Spinal cord (tissue), 10 donors: ENCODE measurements at places on chromosomes 2 and 18.

GRCh38 chr2:231015478-231015877, 19.6 kb downstream of the SPATA3 start:
- peak; percentile 65 for DNase-seq

DNA sequence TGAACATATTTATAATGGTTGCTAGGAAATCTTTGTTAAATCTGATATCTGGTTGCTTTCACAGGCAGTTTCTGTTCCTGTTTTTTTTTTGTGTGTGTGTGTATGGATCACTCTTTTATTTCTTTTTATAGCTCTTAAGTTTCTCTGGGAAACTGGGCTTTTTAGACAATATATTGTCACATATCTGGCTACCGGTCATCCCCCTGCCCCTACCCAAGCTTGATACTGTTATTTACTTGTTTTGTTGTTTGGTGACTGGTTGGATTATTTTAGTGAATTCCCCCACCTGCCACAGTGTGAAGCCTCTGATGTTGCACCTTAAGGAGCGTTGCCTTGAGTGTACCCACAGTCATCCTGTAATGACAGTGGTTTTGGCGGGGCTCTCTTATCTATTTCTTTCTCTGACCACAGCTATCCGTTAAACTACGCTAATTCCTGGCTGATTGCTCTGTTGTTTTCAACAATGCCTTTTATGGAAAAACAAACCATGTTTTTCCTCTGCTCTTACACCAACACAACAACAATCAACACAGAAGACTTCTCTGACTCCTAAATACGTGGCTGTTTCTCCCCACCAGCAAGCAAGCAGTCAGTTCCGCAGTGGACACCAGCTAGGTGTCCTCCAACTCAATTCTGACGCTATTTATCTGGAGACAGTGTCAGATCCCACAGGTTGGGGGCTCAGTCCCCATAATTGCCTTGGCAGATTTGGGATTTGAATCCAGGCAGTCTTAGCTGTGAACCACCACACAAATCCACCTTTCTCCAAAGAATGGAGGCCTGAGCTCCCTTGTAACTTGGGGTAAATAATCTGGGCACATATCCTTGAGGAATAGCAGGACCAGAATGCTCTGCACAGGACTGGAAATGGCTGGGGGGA, 10.9 kb downstream of the GNLY start:
- no peak for DNase-seq

DNA sequence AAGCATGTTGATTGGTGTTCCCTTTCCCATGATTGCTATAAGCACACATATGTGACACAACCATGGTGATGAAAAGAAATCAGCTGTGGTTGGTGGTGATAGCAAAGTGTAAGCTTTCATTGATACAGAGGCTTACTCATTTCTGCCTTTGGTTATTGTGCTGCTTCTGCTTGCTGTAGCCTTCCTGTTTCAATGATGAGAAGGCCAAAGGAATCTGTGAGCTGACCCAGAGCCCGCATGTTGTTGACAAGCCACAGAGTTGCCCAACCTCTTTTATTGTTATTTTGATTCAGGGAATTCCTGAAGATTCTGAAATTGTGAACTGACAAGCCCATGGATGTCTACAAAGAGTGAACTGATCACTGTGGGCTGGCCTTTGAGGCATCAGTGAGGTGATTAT, 164.4 kb downstream of the TMEFF2 start:
- DNase-seq: no peak

DNA sequence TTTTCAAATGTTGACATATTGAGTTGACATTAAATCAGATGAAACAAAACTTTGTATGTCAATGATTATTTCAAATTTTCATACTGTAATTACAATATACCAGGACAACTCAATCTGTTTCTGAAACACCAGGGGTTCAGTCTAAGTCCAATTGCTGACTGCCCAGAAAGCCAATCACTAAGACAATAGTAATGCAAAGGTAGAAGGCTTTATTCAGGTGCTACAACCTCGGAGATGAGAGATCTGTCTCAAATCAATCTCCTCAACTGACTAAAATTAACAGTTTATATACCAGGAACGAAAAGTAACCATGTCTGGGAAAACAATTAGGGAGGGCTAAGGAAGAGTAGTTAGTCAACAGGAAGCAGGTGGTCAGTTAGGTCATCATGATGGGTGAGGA, 1400.4 kb downstream of the SUCLG1 start:
- DNase-seq: no peak

DNA sequence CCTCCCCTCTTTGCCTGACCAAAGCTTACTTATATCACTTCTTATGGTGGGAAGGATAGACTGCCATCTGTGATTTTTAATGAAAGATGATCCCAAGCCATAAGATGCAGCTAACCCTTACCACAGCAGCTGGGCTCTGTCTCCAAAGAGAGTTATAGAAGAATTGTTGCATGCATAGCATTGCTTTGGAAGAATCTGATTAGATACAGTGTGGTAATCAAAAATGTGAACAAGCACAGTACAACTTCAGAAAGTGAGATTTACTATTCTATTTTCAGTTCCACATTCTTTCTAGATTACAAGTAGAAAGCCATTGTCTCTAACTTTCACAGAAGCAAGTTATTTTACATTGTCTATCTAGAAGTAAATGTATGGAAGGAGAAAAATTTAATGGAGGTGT, 129.0 kb upstream of the ACVR2A start:
- DNase-seq: no peak

- DNase-seq: no peak
Measured at GRCh38 chr18:74429096-74429495, 28.0 kb downstream of the DIPK1C start.

GRCh38 chr2:26458365-26459042, 19.4 kb downstream of the OTOF start:
- no peak for DNase-seq

DNA sequence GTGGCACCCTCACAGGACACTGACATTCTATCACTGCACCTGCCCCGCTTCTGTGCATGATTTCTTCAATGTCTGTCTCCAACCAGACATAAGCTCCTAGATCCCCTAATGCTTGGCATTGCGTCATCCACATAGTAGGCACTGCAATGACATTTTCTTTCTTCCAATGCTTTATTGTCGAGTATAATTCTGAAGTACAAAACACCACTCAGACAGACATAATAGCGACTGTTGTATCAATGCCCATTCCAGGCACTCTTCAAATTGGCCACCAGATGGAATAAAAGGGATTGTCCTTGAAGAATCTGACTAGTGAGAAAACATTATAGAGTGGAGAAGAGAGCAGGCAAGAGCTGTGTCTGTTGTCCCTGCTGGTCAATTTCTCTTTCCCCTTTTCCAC, 89.0 kb downstream of the LPIN1 start:
- no peak for DNase-seq

DNA sequence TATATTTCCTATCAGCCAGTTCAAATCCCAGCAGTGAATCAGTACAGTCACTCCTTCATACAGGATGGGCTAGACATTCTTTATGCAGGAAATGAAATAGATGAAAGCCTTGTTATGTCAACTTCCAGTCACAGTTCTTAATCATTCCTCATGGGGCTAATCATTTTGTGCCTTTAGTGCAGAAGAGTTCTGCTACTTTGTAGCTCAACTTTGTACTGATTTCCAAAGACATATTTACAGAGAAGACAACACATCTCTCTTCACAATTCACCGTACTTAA, 593.9 kb upstream of the NETO1 start:
- DNase-seq: no peak

GRCh38 chr18:67265464-67266245, 250.9 kb downstream of the DSEL start:
- DNase-seq: no peak

DNA sequence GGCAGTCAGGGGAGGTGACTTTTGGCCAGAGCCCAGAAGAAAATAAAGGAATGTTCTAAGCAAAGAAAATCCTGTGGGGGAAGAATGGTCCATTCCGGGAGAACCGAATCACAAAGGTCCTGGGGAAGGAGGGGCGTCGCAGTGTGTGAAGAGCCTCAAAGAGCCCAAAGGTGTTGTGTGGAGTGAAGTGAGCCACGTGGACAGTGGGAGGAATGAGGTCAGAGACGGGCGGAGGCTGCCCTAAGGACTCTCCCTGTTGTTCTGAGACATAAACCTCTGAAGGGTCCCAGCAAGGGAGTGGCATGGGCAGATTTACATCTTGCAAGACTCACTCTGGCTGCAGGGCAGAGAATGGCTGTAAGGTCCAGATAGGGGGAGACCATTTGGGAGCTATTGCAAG, 91.3 kb upstream of the SEC11C start:
- no peak for DNase-seq

GRCh38 chr2:82852787-82853186, 1606.3 kb downstream of the SUCLG1 start:
- no peak for DNase-seq

DNA sequence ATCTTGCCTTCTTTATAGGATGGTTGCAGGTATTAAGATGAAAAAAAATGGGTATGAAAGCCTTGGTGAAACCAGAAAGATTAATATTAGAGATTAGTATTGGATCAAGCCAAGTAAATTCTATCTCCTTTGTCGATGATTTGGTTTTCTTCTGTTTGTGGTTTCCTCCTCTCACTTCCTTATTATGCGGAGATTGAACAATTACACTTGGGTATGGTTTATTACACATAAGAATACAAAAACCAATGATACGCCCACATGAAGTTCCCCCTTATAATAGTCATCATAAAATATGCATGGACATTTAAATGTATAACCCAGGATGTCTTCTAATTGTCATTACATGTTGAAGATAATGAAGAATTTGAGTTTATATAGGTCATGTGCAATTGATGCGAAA, 4.9 kb downstream of the LTBP1 start:
- no peak for DNase-seq

- DNase-seq: peak; percentile 23
Measured at GRCh38 chr2:29528891-29529520, 392.4 kb downstream of the ALK start.

GRCh38 chr2:167196461-167197252, 308.4 kb downstream of the XIRP2 start:
- no peak for DNase-seq

GRCh38 chr2:195830968-195831950, 174.2 kb downstream of the SLC39A10 start:
- no peak for DNase-seq

- DNase-seq: no peak
Measured at GRCh38 chr2:181153886-181154285, 173.5 kb downstream of the UBE2E3 start.

GRCh38 chr18:59268721-59269562, 4.3 kb downstream of the RAX start:
- no peak for DNase-seq

DNA sequence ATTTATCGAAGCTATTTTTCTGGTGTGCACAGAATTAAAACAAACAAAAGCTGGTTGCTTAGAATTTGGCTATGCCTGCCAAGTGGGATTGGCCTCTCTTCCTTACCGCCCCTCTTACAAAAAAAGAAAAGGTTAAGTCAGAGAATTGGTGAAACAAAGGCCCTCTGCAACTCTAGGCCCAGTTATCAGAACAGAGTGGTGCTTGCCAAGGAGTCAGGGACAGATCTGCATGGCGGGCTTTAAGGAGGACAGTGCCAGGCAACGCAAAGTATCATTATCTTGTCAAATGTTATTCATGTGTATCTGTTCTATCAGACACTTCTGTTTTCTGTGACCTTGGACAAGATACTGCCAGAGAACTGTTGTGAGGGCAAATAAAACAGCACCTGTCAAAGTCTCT, 78.3 kb downstream of the TGIF1 start:
- no peak for DNase-seq

DNA sequence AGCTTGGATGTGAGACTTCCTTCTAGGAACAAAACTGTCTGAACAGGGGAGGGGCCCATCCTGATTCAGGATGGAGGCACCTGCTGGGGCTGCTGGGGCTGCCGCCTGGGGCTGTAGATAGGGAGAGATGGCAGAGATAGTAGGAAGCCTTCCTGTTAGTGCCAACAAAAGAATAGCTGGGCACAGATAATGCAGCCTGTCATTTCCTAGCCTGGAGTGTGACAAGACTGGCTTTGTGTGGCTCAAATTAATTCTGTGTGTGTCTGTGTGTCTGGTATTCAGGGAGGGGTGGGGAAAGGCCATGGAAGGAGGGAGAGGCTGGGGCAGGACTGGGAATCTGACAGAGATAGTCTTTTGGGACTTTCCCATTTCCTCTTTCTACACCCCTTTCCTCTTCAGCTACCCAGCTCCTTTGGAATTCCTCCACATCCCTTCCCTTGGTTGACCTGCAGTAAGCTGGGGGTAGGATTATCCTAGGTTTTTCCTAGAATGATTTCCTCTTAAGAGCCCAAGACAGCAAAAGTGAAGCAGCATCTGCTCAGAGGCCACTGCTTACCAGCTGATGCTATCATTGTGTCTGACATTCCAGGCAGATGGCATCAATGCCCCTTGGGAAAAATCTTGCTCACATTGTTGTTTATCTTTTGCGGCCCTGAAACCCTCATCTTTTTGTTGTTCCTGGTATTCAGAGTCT, 144.9 kb upstream of the LHCGR start:
- DNase-seq: no peak

DNA sequence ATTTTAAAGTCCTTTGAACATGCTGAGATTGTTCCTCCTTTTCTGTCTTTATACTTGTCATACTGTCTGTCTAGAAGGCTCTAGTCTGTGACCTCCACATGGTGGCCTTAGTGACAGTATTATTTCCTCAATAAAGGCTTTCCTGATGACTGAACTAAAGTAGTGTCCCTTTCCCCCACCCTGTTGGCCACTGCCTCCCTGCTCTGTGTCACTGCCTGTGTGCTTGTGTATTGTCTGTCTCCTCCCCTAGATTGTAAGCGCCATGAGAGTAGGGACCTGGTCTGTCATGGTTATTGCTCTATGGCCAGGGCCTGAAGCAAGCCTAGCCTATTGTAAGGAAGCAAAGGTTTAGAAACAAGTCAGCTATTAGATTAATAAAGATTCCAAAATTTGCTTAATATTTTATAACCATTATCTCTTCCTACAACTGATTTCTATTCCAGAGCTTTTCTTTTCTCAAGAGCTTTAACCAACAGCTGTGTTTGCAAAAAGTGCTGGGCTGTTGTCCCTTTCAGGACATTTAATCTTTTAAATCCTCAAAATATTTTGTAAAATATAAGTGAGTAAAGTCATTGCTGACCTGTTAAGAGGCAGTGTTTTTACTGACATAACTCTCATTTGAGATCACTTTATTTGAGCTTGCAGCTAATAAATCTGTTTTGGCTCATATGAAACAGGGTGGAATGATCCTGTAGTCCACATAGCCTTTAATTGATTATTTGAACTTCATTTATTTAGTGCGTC, 35.5 kb downstream of the DIS3L2 start:
- no peak for DNase-seq

DNA sequence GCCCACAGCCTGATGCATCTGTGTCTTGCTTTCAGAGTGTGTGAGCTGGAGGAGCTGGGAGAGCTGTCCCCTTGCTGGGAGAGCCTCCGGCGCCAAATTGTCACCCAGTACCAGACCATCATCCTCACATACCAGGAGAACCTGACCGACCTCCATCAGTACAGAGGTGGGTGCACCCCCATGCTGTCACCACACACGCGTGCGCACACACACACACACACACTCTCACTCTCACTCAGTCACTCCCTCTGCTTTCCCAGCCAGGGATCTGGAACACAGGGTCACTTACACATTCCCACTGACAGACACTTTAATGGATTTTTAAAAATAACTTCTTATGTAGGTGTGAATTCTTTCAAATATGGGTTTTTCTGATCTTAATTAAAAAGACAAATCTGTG, 64.5 kb downstream of the COA5 start:
- no peak for DNase-seq
